Activated CD4-positive, alpha-beta T cell treated with anti-CD3 and anti-CD28 coated beads, Interleukin-2, amount 50 U/mL, for 24 hours (primary cell): ENCODE measurements at places on chromosomes 3 and 15.

- DNase-seq = no peak
Measured at GRCh38 chr3:124345845-124346244, 353.9 kb upstream of the ROPN1 start.

DNA sequence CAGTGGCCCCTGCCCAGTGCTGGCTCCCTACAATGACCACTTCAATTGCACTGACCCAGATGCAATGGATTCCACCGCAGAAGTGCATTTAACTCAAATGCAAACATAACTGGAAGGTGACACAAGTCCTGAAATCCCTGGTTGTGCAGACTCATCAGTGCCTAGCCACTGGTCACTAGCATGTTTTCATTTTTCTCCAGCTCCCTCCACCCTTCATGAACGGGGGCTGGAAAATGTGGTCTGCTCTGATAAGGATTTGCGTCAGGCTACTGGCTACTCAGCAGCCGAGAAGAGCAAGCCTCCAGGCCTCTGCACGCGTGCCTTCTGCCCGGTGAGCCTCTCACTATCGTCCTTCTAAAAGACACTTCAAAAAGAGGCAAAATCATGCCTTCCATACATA lies 27.4 kb upstream of the FURIN start:
- DNase-seq = no peak

DNA sequence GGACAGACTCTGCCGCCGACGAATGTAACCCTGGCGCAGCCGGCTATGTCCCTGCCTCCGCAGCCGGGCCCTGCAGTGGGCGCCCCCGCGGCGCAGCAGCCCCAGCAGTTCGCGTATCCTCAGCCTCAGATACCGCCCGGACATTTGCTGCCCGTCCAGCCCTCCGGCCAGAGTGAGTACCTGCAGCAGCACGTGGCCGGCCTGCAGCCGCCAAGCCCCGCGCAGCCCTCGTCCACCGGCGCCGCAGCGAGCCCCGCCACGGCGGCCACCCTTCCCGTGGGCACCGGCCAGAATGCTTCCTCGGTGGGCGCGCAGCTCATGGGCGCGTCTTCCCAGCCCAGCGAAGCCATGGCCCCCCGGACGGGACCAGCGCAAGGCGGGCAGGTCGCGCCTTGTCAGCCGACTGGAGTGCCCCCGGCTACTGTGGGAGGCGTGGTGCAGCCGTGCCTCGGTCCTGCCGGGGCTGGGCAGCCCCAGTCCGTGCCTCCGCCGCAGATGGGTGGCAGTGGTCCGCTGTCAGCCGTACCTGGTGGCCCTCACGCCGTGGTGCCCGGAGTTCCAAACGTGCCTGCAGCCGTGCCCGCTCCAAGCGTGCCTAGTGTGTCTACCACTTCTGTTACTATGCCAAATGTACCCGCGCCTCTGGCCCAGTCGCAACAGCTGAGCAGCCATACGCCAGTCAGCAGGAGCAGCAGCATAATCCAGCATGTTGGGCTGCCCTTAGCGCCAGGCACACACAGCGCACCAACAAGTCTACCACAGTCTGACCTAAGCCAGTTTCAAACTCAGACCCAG lies 2.4 kb downstream of the TSC22D2 start:
- no peak for DNase-seq

DNA sequence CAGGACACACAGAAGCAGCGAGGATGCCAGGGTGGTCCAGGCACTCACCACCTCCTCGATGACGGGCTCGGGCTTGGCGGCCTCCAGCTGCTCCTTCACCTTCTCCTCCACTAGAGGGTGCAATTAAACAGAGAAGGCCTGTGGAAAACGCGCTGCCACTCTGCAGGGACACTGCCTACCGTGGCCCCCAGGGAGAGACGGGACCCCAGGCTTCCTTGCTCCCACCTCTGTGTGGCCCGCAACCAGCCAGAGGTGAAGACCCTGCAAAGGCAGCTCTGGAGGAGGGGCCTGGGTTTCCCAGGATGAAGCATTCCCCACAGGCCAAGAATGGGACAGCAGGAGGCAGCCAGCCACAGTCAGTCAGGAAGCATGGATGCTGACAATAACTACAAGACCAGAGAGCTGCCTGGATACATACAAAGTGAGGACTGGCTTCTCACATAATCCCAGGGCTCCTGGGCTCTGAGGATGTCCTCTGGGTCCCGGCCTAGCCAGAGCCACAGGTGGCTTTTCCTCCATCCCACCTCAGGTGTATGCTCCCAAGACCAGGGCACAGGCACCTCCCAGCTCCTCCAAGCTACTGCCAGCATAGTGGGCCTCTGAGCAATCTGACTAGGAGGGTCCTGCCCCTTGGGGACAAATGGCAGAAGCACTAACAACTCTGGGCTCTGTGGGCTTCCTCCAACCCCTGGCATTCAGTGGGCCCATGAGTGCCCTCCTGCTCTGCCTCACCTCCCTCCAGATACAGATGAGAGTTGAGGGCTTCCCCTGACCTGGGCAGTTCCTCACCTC lies 46.2 kb downstream of the PTH1R start:
- peak; percentile 31 for DNase-seq

DNA sequence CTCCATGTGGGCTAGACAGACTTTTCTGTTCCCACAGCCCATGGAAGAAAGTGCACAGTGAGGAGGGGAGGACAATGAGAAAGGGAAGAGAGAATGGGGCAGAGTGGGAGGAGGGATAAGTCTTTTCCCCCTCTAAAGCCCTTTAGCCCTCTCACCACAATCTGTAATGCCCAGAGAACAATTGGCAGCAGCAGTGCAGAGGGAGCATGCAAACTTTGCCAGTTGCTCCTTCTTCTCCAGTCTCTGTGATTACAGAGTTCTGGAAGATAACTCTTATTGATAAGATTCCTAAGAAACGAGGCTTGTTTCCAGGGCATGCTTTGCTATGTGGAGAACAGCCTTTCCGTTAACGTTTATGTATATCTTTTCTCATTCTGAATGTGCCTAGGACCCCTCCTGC lies 50.0 kb upstream of the FMN1 start:
- no peak for DNase-seq

- no peak for DNase-seq
Measured at GRCh38 chr3:169886671-169887070, 16.9 kb upstream of the LRRC31 start.

- DNase-seq = no peak
Measured at GRCh38 chr3:3771094-3771493, 28.1 kb upstream of the LRRN1 start.

GRCh38 chr3:9932843-9933560 lies 632 bp upstream of the CRELD1 start:
- peak; percentile 85 for DNase-seq

GRCh38 chr3:38020342-38020726 lies 9.1 kb downstream of the PLCD1 start:
- DNase-seq = no peak

DNA sequence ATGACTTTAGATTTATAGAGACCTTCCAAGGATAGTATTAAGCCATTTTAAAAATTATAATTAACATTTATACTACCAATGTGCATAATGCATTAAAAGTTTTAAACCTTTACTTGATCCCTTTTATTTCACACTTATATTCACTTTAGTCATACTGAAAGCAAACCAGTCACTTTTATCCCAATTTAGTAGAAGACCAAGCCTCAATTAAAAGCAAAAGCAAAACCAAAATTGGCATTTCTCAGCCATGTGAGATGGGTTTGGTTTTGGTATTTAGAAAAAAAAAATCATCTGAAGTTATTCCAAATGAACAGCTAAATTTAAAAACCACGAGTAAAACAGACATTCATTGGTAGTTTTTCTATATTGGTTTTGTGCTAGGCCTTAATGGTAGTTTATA lies 249.4 kb downstream of the LPP start:
- no peak for DNase-seq

DNA sequence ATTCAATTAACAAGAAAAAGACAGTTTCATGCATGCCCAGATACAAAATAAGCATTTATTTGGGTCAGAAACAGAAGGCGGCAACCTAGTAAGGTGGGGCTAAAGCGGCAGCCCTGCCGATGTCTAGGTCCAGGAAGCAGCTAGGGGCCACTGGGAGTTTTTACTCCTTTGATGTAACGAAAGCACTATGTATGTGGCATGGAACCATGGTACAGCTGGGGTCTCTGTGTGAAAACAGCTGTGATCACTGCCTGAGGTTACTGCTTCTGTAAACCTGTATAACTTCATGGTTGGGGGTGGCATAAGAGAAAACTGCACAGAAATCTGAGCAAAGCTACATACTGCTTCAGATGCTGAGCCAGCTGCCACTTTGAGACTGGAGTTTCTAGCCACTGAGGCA lies 119.5 kb downstream of the ZNF280D start:
- no peak for DNase-seq

- no peak for DNase-seq
Measured at GRCh38 chr15:65993236-65993635, 123.9 kb downstream of the RAB11A start.

- no peak for DNase-seq
Measured at GRCh38 chr3:144763878-144764454, 792.3 kb downstream of the DIPK2A start.

GRCh38 chr15:71044006-71044405 lies 71.3 kb upstream of the THSD4 start:
- no peak for DNase-seq

- peak; percentile 100 for DNase-seq
Measured at GRCh38 chr3:48556796-48557626, at the start of gene PFKFB4. PFKFB4 (minus strand) TSS chr3:48556803; CDS start chr3:48556777, 26 bp downstream.

DNA sequence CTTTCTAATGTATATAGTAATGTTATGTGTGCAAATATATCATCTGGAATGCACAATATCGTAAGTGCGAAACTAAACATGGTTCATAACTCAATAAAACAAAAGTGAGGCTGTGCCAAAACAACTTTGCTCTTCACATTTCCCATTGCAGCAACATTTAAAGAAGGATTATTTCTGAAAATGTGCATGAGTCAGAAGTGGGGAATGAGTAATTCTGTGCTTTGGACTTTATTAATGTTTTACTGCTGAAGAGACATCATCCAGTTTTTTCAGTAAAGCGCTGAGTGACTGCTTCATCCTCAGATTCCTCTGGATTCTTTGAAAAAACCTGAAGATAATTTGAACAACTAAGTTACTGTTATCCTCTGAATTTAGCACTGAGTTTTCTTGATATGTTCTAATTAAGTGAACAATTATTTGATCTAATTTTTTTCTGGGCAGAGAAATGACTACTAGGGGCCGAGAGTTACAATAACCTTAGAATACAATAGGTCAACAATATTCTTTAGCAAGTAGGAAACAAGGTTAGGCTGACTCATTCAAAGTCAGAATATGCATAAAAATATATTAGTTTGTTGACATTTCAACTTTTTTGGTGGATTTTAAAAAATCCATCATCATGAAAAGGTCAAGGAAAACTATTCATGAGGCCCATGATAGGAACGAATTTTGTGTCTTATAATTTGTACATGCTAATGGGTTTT lies 20.0 kb upstream of the PLCL2 start:
- DNase-seq = no peak

DNA sequence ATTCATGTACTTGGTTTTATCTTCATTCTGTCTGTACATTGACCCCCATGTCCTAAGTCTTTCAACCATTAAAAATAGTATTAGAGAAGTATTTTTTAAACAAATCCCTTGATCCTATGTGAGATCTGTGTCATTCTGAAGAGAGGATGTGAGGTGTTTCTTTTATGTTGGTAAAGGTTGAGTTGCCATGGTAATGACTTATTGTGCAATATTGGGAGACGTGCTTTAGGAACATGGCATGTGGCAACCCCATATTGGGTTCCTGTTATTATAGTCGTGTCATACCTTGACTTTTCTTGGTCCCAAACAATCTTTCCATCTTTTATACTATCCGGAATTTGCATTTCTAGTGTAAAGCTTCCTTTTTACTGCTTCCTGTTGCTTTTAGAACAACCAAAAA lies 203.1 kb downstream of the KCNAB1 start:
- DNase-seq = no peak

DNA sequence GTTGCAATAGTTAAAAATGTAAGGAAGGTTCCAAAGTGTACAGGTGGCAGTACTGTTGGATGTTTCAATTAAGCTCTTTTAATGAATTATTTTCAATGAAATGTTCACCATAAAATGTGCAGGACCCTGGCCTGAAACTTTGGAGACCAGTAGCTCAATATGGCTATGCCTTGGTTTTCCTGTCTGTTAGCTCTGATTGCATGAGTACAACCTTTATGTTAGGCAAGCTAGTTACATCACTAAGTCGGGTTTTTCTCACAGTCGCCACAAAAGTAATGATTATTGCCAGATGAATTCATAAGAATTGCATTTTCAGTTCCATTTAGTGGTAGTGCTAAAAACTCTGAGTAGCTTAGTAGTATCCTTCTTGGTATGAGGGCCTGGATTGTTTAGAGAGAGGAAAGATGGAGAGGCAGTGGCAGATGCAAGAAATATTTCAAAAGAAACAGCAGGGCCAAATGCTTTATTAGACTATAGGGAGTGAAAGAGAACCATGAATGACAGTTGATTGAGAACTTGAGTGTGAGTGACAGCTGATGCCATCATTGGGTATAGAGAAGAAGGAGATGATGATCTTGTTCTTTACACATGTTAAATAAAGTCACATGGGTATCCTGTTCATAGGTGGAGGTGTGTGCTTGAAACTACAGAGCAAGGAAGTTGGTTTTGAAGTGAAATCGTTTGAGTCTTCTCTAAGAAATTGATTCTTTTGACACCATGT lies 109.5 kb downstream of the AKAP13 start:
- DNase-seq = no peak

GRCh38 chr3:19396726-19397125 lies 248.4 kb downstream of the KCNH8 start:
- DNase-seq = no peak

GRCh38 chr3:196055240-196055639 lies 26.6 kb downstream of the TFRC start:
- DNase-seq = no peak

GRCh38 chr3:150675587-150675986 lies 28.1 kb downstream of the ERICH6 start:
- no peak for DNase-seq

GRCh38 chr3:171165499-171165921 lies 139.0 kb upstream of the SLC2A2 start:
- no peak for DNase-seq

DNA sequence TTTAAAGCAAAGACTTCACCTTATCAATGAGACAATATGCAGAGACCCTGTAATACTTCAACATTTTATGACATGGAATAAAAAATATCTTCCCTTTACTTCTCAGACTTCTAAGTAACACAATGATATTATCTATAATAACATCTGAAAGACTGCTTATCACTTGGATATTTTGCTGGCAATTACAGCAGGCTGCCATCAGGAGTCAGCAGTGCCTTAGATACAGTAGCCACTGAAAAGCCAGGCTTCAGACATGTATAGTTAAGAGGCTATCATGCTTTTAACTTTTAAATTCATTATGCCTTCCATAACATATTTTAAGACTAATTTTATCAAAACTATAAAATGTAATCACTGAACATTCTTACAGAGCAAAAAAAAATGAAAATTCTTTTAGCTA lies 227.5 kb downstream of the NEK10 start:
- no peak for DNase-seq

GRCh38 chr3:122312826-122313225 lies 12.2 kb upstream of the CSTA start:
- DNase-seq = no peak

- no peak for DNase-seq
Measured at GRCh38 chr15:43009206-43009605, 88.6 kb upstream of the TTBK2 start.
